Stimulated activated CD8-positive, alpha-beta memory T cell treated with anti-CD3 and anti-CD28 coated beads, Interleukin-7, amount 100 ng/mL, for 24 hours (primary cell): ENCODE measurements at places on chromosomes 5 and 9.

DNA sequence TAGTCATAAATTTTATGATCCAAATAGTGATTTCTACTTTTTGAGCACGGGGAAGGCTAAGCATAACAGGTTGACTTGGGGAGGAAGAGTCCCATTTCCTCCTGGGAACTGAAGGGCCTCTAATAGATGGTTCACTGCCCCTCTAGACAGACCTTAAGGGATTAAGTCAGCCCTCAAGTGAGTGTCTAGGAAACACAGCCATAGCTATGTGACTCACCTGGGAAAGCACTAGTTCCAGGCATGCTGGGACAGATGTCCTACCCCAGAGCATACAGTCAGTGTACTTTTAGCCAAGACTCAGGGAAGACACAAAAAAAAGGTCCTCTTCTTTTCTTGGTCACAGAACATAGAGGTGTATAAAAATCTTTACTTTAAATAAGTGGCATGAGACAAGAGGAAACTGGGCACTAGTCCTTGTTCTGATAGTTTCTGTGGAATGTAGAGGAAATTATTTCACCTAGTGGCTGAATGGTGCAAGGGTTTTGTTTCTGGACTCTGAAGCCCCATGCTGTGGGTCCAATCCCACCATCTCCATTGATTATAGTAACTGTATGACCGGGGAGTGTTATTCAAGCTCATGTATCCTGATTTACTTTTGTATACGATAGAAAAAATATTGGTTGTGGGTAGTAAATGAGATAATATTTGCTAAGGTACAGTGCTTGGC, 86.0 kb downstream of the NREP start:
- DNase-seq: no peak

- no peak for DNase-seq
These were observed 219.0 kb downstream of the AOPEP start for GRCh38 chr9:94945197-94946144.

DNA sequence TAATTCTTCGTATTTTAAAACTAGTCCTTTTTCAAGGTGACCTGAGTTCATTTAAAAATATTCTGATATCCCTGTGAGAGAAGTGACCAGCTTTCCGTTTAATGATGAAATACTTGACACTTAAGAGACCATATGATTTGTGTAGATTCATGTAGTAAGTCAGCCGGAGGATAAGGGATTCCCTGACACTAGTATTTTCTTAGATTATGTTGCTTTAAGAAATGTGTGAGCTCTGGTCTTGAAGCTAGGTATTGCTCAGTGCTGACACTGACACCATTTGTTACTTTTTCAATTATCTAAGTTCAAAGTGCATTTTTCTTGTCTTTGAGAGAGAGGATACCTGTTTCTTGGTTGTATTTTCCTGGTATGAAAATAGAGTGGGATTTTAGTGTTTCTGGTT, 4.2 kb downstream of the NIPBL start:
- no peak for DNase-seq

DNA sequence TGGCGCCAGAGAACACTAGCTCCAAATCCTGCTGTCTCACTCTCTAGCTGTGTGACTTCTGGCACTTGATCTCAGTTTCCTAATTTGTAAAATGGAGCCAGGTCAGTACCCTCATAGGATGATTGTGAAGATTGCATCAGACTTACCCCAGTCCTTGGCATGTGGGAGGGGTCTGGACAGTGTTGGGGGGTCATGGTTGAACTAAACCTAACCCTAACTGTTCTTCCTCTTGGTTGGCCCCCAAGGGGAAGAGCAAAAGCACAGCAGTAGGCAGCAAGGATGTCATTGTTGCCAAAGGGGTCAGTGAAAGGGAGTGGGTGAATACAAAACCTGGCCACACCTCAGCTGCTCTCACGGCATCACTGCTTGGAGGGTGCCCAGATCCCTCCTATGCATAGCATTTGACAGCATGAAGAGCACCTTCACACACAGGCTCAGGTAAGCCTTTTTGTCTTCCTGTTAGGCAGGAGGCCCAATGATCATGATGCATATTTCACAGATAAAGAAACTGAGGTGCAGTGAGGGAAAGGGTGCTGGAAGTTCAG, 15.7 kb upstream of the CXCL14 start:
- no peak for DNase-seq

GRCh38 chr5:57738787-57739186, 256.2 kb upstream of the ACTBL2 start:
- DNase-seq: no peak

DNA sequence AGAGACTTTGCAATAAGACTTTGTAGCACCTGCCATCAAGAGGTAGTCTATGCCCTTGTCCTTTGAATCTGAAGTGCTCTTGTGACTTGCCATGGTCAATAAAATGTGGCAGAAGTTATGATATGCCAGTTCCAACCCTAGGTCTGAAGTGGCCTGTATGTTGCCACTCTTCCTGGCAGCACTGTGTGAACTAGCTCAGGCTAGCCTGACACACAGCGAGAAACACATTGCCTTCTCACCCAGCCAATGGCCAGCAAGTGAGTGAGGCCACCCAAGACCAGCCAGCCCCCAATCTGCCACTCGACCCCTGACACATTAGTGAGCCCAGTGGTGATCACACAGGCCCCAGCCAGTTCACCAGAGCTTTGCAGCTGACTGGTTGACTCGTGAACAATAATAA, 52.7 kb upstream of the OSMR start:
- no peak for DNase-seq

GRCh38 chr9:38020151-38021076, 48.6 kb downstream of the SHB start:
- DNase-seq: no peak

GRCh38 chr5:142032747-142033631, 20.2 kb upstream of the GNPDA1 start:
- DNase-seq: no peak

DNA sequence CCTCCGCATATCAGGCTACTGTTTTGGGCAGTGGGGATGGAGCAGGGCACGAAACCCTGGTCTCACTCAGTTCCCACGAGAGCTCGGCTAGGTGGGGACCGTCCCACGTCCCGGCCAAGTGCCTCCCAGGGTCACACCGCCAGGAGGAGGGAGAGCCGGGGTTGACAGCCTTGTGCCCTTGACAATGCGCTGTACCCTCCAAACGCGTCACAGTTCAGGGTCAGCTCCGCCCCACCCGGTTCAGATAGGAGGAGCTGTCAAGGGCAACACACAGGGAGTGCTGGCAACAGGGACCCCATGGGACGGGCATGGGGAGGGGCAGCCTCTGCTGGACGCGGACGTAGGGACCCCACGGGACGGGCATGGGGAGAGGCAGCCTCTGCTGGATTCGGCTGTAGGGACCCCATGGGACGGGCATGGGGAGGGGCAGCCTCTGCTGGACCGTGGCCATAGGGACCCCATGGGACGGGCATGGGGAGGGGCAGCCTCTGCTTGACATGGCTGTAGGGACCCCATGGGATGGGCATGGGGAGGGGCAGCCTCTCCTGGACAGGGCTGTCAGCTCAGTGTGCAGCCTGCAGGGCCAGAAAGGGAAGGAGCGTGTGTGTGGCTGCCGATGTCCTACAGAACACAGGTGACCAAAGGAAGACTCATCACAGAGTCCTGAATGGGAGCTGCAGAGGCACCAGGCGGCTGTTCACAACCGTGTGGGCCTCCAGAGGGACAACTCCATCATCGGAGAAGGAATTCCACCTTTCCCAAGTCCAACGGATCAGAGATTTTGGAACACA, 29.4 kb downstream of the PNPLA7 start:
- no peak for DNase-seq

DNA sequence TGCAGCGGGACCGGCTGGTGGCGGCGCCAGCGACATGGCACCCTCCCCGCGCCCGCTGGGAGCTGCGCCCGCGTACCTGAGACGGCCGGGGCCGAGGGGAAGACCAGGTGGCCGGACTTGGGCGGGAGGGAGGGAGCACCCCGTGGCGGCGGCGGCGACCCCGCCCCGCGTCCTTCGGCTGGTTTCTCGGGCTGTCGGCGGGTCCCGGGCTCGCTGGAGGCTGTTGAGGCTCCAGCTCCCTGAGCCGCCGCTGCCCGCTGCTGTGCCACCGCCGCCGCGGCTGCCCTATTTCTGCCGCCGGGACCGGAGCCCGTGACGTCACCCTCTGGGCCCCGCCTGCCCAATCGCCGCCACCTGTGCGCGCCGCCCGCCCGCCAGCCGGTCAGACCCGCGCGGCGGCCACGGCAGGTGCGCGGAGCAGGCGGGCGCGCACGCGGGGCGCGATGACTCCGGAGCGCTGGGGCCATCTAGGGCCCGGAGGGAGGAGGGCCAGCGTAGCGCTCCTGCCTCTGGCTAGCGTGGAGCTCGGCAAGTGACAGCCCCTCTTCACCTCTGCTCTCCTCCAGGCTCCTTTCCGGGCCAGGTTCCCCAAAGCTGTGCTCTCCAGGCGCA, at the start of gene FSTL4:
Gene FSTL4 (minus strand): TSS at position 293 of the 612 bp plus-strand sequence.
- no peak for DNase-seq

DNA sequence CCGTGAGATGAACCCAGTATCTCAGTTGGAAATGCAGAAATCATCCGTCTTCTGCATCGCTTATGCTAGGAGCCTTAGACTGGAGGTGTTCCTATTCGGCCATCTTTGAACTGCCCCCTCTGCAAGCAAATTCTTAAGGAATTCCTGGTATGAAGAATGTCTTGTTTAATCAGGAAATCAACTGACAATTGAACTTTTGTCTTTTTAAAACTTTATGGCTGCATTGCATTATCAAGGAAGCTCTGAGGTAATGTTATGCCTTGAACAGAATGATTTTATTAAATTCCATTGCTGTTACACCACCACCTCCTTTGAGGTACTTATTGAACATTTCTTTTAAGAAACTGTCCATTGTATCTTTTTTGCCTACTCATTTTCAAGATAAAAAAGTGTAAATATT, 1915.7 kb upstream of the CDH9 start:
- DNase-seq: no peak

GRCh38 chr5:15929611-15930263, 249.9 kb downstream of the MARCHF11 start:
- DNase-seq: no peak

DNA sequence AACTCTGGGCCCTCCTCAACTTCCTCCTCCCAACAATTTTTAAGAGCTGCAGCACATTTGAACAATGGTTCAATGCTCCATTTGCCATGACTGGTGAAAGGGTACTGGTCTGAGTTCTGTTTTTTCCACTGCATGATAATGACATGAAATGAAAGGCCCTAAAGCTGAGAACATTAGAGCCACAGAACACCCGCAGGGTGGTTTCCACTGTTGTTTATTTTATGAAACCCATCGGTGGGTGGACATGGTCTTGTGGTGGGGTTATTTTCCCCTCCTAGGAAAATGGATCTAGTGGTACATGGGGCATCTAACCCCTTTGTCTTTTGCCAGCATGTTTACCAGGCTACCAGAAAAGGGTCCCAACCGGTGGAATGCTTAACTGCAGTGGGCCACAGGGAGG, 71.8 kb downstream of the SMARCA2 start:
- no peak for DNase-seq

- no peak for DNase-seq
These were observed 5.0 kb downstream of the TARS1 start for GRCh38 chr5:33445798-33446197.

DNA sequence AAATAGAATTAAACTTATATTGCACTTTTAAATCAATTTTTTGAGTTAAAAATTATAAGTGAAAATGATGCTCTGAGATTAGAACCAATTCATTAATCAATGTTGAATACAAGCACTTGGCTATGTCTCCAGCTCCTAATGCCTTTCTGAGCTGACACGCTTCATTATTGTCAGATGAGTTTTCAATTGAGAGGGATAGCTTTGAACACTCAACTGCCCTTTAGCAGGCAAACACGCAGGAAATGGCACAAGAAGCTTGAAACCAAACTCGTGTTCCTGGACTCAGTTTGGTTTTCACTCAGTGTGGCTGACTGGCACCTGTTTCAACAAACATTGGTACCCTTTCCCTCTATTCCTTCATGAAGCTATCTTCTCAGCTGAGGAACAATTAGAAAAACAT, 109.8 kb downstream of the MCTP1 start:
- no peak for DNase-seq

DNA sequence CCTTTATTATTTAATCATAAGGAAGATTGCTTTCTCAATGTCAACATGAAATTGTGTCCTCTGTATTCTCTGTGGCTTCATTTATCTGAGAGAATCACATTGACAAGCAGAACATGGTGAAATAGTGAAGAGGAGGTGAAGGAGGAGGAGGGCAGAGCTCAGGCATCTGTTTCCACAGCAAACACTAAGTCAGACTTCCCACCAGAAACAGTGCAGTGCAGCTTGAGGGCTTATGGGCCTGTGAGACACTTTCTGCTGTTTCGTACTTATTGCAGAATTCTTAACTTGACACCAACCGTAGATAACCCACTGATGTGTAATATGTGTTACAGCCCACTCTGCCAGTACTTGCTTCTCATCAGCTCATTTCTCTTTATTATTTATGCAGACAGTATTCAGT, 386.3 kb downstream of the DIRAS2 start:
- DNase-seq: no peak

DNA sequence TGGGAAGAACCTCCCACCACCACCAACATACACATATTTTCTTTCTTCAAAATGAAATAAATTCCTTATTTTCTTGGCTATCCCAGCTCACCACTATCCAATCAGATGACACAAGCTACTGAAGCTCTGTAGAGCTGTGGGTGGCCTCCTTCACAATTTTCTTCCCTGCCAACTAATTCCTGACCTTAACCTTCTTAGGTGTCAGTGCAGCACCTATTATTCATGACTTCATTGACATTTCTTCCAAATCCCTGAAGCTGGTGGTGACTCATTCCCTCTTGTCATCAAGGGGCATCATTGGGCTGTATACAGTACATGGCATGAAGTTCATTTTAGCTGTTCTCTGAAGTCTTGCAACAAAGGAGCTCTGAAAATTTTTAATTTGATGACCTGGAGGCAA, 42.0 kb upstream of the ADRA1B start:
- no peak for DNase-seq

GRCh38 chr9:28289746-28290145, 716.5 kb upstream of the C9orf72 start:
- DNase-seq: no peak

- DNase-seq: no peak
These were observed 153.4 kb upstream of the TLX3 start for GRCh38 chr5:171155621-171156020.

DNA sequence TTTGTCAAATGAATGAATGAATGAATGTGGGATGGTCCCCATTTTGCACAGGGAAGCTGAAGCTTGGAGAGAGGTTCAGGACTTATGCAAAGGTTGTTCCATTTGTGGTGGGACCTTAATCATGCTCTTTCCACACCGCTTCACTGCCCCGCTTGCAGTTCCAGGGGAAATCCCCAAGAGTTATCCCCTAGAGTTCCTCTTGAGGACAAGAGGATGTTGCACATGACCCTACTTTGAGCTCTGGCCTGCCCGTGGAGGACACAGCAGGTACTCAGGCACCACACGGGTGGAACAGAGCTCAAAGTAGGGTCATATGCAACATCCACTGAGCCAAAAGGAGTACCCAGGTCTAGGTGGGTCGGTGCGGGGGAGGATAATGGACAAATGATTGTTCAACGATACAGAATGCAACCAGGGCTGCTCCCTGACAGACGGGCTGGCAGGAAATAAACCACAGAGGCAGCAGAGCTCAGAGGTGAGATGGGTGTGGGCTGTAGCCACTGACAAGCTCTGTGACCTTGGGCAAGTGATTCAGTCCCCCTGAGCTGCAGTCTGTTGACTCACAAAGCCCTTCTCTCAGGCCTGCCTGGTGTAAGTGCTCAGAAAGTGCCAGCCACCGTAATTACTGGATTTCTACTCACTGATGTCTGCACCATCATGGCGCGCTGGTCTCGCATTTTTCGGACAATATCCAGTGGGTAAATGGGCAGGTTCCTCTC, 60.3 kb upstream of the EPB41L4B start:
- no peak for DNase-seq
